ENCODE measurements at places on chromosomes 1 and 21.

GRCh38 chr1:150568594-150568966 lies 10.8 kb downstream of the MCL1 start:
- DNase-seq = no peak

DNA sequence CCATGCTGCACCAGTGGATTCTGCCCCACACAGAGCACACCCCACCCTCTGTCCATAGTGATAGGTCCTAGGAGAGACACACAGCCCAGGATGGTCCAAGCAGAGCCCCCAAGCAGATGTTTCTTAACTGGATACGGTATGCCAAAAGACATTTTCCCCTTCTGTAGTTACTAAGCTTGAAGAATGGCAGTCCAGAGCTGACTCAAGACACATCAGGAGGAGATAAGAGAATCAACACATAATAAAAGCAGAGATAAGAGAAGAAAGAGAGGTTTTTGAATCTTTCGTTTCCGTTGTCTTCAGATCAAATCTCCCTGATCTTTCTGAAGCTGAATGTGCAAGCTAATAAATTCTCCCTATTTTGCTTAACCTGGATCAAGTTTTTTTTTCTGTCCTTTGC lies 21.8 kb upstream of the CASQ2 start:
- DNase-seq = no peak

DNA sequence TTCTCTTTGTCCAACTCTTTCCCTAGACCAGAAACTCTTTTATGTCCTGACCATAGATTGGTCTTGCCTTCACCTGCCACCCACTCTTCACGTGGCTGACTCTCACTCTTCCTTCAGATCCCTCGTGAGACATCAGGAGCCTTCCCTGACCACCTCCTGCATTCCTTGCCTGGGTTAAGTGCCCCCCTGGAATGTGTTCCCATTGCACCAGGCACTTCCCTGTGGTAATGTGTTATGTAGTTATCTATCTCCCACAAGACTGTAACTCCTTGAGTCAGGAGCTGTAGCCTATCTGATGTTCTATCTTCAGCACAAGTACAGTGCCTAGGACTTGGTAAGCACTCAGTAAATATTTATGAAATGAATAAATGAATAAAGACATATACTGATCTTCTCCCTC lies 111.2 kb upstream of the CTTNBP2NL start:
- no peak for DNase-seq

- no peak for DNase-seq
Measured at GRCh38 chr1:117759535-117759934, 153.7 kb downstream of the TENT5C start.

DNA sequence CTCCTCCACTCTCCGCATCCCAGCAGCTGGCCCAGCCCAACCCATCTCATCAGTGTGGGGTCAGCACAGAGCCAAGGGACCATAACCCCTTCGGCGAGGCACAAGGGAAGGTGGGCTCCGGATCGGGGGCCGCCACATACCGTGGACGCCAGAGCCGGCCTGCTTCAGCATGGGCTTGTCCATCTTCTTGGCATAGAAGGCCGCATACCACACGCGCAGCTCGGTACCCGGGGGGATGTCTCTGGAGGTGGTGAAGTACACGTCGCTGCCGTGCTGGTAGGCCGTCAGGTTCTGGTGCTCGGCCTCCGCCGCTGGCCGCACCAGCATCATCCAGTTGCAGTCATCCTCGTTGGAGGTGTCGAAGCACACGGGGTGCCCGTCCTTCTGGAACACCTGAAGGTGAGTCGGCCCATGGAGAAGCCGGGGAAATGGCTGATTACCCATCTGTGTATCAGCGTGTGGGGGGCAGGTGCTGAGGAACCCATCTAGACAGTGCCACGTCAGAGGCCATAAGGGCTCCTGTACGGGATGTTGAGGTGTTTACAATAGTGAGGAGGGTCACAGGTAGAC lies 24.6 kb downstream of the PRDM15 start:
- no peak for DNase-seq

DNA sequence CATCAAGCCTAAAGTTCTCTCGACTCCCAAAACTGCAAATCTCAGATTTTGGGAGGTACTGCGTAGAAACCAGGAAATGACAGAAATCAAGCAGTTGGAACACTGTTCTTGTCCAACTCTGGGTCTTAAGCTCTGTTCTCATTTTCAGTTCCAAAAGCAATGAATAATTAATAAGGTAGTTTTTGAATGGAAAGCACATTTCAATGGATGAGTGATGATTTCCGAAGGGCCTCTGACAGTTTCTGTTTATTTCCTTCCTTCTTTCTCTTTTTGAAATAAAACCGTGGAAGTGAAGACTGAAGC lies 20.9 kb upstream of the TARBP1 start:
- DNase-seq = no peak

GRCh38 chr1:48039088-48040054 lies 42.2 kb upstream of the TRABD2B start:
- DNase-seq = no peak

DNA sequence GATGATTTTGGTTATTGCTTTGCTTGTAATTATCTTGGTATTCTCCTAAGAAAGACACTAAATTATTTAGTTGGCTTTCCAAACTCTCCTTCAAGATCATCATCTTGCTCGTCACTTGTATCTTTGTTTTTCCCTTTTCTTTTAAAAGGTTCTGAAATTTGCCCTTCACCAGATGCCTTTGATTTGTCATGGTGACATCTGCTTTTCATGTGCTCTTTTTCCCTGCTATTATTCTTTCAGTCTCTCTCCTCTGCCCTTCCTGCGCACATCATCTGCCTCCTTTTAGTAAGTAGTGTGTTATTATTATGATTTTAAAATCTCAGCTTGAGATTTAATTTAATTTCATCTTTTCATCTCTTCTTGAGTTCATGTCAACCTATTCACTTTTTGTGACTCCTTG lies 92.1 kb downstream of the BACH1 start:
- DNase-seq = no peak

Data from effector CD4-positive, alpha-beta T cell (primary cell).